ACHN (cell line): ENCODE measurements at places on chromosomes 6 and 20.
A peak's percentile ranks its signal among the peaks of the same experiment; 100 is the strongest.

DNA sequence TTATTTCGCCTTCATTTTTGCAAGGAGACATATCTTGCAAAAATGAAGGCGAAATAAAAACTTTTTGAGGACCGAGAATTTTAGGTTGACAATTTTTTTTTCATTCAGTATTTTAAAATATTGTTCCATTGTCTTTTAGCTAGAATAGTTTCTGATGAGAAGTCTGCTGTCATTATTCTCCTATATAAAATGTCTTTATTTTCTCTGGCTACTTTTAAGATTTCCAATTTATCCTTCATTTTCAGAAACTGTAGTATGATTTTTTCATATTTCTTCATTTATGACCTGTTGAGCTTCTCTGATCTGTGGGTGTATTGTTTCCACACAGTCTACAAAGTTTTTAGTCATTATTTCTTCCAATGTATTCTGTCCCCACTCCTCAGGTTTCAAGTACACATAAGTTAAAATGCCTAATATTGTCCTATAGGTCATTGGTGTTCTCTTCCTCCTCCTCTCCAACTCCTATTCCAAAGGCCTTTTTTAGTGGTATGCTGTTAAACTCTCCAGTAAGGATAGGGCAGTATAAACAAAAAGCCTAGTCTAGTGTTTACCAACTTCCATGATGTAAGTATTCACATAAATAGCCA lies 15.7 kb downstream of the AHI1 start:
- DNase-seq = peak; percentile 35

DNA sequence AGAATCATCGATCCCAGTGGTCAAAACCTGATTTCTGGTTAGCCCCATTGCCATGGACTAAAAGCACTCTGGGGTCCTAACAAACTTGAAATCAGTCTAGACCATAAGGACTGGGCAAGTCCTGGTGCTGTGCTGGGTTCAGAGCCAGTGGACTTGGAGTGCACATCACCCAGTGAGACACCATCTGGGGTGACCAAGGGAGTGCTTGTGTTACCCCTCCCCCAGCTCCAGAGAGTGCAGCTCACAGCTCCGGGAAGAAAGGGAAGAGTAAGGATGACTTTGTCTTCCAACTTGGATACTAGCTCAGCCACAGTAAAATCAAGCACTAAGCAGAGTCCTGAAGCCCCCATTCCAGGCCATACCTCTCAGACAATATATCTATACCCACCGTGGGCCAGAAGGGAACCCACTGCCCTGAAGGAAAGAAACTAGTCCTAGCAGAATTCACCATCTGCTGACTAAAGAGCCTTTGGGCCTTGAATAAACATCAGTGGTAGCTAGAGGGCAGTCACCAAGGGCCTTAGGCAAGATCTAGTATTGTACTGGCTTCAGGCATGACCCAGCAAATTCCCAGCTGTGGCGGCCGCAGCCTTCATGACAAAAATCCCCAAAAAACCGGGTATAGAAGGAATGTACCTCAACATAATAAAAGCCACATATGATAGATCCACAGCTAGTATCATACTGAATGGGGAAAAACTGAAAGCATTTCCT lies 153.5 kb upstream of the OGFRL1 start:
- no peak for DNase-seq

DNA sequence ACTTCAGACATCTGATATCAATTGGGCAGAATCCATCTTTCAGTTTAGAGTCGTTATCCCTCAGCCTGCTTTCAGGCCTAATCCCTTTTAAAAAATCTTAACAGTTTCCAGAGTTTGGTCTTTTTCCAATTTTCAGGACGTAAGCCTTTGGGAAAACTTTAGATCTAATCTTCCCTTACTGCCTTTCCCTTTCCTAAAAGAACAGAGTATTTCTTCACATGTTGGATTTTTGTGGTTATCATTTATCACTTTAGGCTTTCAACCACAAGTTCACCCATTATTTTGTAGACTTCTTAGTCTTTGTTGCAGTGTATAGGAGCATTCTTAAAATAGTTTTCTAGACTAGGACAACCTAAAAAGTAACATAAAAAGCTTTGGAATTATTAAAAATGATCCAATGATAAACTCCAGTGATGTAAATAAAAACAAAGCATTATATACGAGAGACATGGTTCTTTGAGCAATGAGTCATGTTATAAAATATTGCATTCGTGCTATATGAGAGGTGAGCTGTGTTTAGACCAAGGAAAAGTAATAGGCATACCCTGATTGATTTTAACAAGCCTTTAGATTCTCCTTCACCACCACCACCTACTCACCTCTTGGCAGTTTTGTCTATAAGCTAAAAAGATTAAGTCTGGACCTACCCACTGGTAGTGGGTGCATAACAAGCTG lies 90.4 kb upstream of the MCHR2 start:
- no peak for DNase-seq

DNA sequence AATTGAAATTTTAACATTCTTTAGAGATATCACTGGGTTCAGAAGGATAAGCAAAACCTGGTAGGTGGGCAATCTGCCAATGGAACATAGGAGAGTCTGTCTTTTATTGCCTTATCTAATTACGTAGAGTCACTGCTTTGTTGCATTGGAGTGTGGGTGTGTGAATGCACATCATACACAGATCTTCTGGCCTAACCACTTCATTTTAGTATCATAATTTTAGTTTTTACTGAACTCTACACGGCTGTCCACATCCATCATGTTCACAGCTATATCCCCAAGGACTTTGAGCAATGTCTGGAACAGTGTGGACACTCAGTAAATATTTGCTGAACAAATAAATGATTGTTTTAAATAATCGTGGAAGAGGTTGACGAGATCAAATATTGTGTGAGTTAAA lies 104.6 kb upstream of the AKIRIN2 start:
- DNase-seq = no peak

DNA sequence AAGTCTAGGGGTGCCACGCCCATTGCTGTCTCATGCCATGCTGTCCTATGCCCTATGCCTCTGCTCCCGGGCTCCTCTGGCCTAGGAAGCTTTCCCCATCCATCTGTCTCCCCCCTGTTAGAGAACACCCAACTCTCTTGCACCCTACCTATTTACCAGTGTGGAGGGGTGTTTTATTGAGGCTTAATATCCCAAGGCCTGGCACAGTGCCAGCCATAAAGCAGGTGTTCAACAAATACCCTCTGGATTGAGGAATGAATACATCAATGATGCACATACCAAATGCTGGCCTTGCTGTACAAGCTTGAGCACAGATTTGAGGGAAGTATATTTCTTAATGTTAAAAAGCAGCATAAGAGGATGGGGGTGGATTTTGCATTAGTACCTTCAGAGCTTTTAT lies 38.3 kb downstream of the METTL24 start:
- no peak for DNase-seq

DNA sequence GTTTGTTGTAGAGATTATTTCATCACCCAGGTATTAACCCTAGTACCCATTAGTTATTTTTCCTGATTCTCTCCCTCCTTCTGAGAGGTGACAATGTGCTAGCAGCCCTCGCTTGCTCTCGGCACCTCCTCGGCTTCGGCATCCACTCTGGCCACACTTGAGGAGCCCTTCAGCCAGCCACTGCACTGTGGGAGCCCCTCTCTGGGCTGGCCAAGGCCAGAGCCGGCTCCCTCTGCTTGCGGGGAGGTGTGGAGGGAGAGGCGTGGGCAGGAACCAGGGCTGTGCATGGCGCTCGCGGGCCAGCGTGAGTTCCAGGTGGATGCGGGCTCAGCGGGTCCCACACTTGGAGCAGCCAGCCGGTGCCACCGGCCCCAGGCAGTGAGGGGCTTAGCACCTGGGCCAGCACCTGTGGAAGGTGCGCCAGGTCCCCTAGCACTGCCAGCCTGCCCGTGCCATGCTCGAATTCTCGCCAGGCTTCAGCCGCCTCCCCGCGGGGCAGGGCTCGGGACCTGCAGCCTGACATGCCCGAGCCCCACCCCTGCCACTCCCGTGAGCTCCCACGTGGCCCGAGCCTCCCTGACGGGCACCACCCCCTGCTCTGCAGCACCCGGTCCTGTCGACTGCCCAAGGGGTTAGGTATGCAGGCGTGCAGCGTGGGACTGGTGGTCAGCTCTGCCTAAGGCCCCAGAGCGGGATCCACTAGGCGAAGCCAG lies 221.9 kb downstream of the WDR27 start:
- DNase-seq = no peak

DNA sequence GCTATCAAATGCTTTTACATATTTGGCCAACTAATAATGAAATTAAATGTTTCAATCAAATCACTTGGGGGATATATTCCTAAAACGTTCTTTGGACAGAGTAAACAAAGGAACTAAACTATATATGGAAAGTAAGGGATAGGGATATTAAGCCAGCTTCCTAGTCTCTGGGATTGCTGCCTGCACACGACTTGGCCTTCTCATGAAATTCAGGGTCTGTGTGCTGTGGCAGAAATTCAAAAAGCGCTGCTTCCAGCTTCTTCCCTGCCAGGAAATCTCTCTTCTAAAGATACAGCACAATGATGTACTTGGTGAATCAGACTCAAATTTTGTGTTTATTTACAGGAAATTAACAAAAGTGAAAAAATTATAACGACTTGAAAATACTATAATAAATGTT lies 206.3 kb upstream of the RAB32 start:
- DNase-seq = no peak

DNA sequence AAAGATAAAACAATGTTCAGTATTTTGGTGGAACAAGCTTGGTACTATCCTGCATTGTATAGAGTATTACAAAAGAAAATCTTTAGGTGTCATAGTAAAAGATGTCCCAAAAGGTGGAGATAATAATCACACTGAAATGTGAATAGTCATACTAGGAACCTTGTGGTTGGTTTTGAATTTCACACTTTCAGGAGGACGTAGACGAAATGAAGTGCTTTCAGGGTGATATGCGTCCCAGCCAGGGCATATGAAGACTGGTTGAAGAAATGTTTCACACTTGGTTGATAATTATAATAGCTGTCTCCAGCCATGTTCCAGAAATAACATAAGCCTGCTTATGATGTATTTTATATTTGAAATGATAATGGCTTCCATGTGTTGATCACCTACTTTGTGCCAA lies 60.4 kb downstream of the SCAND1 start:
- no peak for DNase-seq

DNA sequence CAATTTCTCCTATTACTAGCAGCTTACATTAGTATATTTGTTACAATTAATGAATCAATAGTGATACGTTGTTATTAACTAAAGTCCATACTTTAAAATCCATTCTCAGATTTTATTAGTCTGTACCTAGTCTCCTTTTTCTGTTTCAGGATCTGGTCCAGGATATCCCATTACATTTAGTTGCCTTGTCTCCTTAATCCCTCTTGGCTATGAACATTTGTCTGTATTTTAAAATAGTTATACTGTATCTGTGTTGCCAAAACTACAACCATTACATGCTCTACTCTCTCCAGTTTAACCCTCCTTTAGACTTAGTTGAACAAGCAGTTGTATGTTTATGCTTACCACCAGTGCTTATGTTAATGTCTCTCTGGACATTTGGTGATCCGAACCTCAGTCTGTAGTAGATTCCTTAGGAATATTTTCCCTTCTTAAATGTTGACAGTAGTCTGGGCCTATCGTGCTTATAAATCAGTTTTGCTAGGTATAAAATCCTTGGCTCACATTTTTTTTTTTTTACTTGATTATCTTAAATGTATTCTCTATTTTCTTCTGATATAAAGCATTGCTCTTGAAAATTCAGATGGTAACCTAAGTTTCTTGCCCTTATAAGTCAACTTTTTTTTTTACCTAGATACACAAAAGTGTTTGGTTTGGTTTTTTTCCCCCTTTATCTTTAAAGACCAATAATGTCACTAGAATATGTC lies 12.2 kb downstream of the ALDH5A1 start:
- no peak for DNase-seq

DNA sequence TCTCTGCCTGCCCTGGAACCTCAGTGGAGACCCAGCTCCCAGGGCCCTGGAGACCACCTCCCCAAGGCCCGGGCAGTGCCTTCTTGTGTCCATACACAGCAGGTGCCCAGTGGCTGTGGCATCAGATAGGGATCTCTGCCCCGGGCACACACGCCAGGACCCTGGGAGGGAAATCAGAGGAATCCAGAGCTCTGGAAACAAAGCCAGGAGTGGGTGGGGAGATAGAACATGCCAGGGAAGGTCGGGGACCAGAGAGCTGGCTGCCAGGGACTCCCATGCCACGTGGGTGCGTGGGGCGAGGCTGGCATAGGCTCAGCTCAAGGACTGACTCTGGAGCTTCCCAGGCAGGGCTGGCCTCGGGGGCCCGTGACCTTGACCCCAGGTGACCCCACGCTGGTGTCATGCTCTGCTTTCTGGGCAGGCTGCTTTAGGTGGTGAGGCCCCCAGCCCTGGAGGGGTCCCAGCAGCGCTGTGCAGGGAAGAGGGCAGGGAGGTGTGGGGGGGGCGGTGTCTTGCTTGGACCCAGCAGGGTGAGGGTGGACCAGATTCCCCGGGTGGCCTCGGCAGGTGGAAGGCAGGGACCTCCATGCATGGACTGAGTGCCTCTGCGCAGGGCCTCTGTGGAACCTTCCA lies 17.6 kb upstream of the GATA5 start:
- no peak for DNase-seq

DNA sequence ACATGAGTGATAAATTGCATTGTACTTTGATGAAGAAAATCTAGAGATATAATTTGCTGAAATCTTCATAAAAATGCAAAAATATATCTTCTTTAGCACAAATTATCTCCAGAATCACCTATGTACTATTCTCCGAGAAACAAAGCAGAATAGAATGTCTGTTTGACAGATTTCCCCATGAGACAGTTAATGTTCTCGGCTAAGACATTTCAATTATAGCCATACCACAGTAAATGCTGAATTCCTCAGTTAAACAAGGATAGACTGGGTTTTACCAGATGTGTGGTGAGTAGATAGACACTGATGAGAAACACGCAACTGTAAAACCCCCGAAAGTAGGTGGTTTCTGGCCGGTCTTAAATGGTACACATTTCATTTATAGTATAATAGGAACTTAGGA lies 69.8 kb downstream of the SNAP25 start:
- no peak for DNase-seq

GRCh38 chr6:53833155-53833554 lies 38.4 kb downstream of the LRRC1 start:
- DNase-seq = no peak
